ENCODE measurements at places on chromosomes 12 and 14. TPM values are rescaled to one million over a fixed set of nuclear protein-coding genes. Genes with fewer than 3 reads are reported as not detected.

The BEGAIN gene
- polyA plus RNA-seq, result 0.45 TPM

The SMARCD1 gene
- 53.4 TPM for polyA plus RNA-seq

The ARHGDIB gene
- 169 TPM for polyA plus RNA-seq

The CFAP251 gene
- 48.0 TPM for polyA plus RNA-seq

The SSPN gene
- polyA plus RNA-seq, result 0.21 TPM

The P2RX2 gene
- polyA plus RNA-seq, result not detected

The TAS2R30 gene
- polyA plus RNA-seq, result not detected

The LRRK2 gene
- 0.12 TPM for polyA plus RNA-seq

All from foreskin keratinocyte (primary cell).